ENCODE measurements at places on chromosomes 5 and 9. TPM values are rescaled to one million over a fixed set of nuclear protein-coding genes. Genes with fewer than 3 reads are reported as not detected.

DNA sequence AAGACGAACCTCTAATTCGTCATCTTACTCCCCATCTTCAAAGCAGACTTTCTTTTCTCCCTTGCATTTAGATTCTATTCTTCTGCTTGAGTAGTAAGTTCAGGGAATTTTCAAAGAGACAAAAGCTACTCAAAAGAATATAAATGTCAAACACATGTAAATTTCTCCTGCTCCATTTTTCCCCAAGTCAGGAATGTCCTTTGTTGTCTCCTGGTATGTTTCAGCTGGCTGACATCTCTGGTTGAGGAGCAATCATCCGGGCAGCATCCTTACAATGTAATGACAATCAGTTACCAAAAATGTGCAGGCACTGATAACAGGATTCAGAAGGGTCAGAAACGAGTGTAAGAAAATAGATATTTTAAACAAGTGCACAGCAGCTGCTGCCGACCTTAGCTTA is 47.6 kb upstream of the PPP1R2B start:
- DNase-seq = no peak

GRCh38 chr9:97188545-97188944 is 118.9 kb upstream of the CCDC180 start:
- DNase-seq = no peak

MSMP gene
- total RNA-seq = not detected

GABRP gene
- total RNA-seq = 1,278 TPM

DNA sequence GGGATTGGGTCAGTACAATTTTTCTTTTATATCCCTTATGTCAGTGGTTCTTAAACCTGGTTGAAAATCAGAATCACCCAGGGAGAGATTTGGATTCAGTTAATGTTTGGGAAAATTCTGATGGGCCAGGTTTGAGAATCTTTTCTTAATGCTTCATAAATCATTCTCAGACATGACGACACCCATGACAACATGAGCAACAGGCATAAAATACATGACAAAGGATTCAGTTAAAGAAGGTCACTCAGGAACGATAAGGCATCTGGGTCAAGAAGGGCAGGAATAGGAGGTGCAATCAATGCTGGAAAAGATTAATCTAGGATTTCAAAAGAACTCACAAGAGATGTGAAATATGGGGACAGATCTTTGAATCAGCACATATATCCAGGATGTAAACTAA is 41.8 kb downstream of the ELOVL7 start:
- no peak for DNase-seq

APBA1 gene
- 6.7 TPM for total RNA-seq

DNA sequence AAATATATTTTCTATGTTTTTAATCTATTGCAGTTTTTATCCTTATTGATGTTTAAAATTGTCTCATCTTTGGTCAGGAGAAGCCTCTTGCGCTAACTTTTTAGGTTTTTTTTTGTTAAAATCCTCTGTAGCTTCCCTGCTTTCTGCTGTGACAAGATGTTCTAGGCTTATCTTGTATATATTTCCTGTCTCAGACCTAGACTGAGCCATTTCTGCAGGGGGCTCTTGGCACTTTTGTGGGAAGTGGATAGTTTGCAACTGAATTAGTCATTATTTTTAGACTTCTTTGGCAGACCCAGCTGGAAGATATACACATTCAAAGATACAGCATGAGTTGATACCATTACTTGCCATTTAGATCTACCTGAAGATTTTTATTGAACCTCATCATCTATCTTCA is 28.8 kb downstream of the TCERG1 start:
- no peak for DNase-seq

DNA sequence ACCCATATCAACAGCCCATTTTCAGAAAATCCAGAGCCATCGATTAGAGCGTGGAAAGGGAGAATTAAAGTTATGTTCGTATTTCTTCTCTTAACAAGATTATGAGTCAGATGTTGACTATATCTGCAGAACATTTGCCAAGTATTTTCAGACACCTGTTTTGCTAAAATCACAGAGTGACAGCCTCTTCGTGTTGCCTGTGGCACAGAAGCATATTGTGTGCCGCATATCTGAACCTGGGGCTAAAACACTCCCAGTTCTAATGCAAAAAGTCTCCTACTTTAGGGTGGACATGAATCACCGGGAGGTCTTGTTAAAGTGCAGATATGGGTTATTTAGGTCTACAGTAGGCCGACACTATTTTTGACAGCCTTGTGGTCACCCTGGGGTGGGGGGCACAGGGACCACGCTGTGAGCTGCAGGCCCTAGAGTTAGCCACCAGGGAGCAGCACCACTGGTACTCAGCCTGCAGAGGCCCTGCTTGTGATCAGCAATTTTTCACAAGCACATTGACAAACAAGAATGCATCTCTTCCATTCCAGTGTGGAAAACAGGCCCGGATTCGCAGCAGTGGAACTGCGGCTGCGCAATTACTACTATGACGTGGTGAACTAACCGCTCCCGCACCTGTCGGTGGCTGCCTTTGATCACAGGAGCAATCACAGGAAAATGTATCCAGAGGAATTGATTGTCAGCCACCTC is 93.5 kb downstream of the SYK start:
- DNase-seq = peak; percentile 10

PTGES2 gene
- total RNA-seq = 137 TPM

RGS3 gene
- total RNA-seq = 68.3 TPM

GFI1B gene
- total RNA-seq = not detected

- no peak for DNase-seq
Measured at GRCh38 chr9:135857843-135858242, 49.5 kb downstream of the CAMSAP1 start.

SPINK7 gene
- not detected for total RNA-seq

GRCh38 chr5:78720227-78720985 is 71.8 kb upstream of the LHFPL2 start:
- DNase-seq = no peak

ASB6 gene
- 15.5 TPM for total RNA-seq

DNA sequence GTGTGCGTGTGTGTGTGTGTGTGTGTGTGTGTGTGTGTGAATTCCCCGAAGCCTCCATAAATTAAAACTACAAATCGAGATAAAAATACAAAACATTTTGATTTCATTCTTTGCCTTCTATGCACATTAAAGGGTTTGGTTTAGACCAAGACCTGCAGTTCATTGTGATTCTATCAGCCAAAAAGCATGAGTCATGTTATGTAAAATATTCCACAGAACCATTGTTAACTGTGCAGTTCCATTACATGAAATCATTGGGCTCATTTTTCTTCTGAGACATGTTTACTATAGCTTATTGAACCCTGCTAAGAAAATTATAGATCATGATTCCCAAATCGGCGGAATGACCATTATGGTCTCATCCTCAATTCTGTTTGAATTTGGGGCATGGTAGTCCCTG is 11.7 kb downstream of the CAVIN4 start:
- no peak for DNase-seq

COMMD10 gene
- total RNA-seq = 39.8 TPM

DNA sequence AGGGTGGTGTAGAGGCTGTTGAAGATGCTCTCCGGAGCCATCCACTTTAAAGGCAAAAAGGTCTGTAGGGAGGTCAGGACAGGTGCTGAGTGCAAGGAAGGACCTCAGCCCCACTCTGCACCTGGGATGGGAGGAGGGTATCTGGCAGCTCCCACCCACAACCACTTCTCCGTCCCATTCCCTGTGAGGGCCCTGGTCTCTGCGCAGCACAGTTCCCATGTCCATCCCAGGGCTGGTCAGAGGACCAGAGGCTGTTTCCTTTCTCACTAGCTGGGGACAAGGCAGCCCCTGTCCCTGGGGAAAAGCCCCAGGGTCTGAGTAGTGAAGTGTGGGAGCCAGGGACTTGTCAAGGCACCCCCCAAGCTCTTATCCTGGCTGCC is 33.7 kb upstream of the CSF1R start:
- DNase-seq = no peak

SLC6A19 gene
- total RNA-seq = not detected

DNA sequence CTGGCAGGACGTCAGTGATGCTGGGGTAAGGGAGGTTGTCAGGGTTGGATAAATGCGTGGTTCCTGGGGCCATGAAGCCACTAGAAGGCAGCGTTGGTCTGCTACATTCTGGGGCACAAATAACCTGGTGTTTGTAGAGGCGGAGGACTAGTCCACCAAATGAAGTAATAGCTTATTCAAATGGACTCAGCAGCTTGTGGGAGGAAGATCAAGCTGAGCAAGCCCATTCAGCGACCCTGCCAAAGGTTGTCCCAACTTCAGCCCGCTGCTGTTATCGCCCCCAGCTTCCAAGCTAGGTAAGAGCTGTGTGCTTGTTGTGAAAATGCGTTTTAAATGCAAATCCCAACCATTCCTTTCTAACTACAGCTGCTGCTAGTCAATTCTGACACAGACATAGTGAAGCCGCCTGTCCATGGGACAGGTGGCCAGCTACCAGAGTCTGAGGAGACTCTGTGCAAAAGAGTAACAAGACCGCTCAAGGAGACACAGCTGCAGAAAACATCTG is 7.6 kb upstream of the FAM240B start:
- peak; percentile 38 for DNase-seq

DNA sequence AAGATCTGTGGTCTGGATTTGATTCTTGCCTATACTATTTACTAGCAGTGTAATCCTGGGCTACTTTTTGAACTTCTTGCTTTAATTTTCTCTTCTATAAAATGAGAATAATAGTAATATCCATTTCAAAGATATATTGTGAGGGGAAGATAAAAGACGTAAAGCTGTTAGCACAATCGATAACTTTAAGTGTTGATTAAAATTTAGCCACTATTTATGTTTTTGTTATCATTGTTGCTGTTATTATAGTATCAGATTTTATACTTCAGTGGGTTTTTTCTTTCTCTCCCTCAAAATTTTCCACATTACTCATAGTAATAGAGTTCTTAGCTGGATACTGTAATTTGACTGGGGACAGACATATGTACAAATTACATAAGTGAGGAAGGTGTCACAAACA is 42.0 kb downstream of the STX17 start:
- no peak for DNase-seq

ADGRD2 gene
- not detected for total RNA-seq

DNA sequence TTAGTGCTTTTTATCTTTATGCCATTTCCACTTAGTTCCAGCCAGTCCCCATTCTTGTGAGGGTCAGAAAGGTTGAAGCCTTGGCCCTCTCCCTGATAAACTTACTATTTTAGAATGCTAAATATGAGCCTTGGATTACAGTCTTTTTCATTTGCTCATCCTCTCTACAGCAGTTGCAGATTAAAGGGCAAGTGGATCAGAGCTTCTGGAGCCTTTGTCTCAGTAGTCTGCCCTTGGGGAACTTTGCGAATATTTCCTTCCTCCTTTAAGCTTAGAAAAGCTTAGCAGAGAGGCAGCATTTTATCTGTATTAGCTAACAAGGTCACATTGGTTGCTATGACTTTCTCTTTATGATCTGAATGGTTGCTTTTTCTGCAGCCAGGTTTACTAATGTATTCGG is 11.5 kb downstream of the FSD1L start:
- DNase-seq = no peak

MYMK gene
- total RNA-seq = not detected

DNA sequence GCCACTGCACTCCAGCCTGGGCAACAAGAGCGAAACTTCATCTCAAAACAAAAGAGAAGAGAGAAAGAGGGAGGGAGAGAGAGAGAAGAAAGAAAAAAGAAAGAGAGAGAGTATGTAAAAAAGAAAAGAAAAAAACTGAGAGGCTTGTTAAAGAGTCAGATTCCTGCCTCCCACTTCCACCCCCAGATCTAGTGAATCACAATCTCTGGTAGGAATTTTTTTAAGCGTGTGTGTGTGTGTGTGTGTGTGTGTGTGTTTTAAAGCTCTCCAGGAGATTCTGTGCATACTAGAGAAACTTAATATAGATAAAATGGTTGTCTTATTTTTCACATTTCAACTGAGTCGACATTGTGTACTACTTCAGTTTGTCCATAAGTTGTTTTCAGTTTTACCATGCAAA is 32.0 kb downstream of the SAR1B start:
- no peak for DNase-seq

DNA sequence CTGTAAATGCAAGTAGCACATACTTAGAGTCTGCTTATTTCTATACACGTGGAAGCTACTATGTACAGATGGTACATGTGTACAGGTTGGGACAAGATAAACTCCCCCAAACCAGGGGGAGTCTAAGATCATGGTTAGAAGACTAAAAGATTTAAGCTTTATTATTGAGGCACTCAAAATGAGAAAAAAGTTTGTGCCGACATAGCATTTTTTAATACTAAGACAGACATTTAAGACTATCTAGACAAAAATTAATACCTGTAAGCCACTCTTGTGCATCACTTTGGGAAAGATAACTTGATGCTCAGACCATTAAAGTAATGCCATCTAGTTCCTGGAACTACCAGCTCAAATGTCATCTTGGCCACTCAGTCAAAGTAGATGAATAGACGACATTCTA is 279.4 kb downstream of the ARL15 start:
- DNase-seq = no peak

ZFYVE16 gene
- total RNA-seq = 39.3 TPM

GRCh38 chr5:1325191-1325741 is 19.6 kb downstream of the CLPTM1L start:
- no peak for DNase-seq

GRCh38 chr5:69493396-69494133 is 975 bp downstream of the OCLN start:
- peak; percentile 56 for DNase-seq

DNA sequence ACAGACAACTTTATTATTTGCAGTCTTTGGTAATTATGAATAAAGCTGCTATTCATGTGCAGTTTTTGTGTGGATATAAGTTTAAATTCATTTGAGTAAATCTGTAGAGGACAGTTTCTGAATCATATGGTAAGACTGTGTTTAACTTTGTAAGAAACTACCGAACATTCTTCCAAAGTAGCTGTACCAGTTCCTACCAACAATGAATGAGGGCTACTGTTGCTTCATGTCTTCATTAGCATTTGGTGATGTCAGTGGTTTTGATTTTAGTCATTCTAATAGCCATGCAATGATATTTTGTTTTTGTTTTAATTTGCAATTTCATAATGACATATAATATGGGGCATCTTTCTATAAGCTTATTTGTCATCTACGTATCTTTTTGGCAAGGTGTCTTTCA is 501.3 kb upstream of the RORB start:
- no peak for DNase-seq

DNA sequence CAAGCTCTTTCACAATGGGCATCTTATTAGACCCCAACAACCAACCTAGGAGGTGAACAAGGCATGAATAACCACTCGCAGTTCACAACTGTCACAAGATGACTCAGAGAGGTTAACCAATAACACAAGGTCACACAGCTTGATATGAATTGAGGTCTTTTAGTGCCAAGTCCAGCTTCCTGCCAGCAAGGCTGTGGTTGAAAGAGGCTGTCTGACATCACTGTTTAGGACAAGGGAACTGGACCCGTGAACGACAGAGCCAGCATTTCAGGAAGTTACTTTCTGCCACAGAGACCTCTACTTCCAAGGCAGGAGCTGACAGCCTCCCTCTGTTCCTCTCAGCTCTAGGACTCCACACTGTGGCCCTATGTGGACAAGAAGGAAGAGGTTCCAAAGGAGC is 53.4 kb upstream of the ALDH1B1 start:
- no peak for DNase-seq

AHRR gene
- 1.3 TPM for total RNA-seq

DNA sequence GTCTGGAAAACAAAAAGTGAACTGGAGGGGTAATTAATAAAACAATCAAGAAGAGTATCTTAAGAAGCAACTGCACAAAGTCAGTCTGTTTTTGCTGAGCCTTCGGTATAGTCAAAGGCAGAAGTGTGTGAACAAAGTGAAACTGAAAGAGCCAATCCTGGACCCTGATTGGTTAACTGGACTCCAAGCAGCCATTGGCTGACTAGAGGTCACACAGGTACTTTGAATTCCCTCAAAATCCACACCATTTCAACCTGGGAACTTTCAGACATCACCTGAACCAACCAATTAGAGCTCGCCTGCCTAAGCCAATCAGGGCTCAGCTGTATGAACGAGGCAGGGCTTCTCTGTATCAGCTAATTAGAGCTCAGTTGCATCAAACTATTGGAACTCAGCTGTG is 286.7 kb downstream of the TLE4 start:
- peak; percentile 0 for DNase-seq

SLC27A6 gene
- total RNA-seq = not detected

DNAJB5 gene
- 3.1 TPM for total RNA-seq

Measured in Calu3 (cell line).